ENCODE measurements at places on chromosomes 4 and X.

DNA sequence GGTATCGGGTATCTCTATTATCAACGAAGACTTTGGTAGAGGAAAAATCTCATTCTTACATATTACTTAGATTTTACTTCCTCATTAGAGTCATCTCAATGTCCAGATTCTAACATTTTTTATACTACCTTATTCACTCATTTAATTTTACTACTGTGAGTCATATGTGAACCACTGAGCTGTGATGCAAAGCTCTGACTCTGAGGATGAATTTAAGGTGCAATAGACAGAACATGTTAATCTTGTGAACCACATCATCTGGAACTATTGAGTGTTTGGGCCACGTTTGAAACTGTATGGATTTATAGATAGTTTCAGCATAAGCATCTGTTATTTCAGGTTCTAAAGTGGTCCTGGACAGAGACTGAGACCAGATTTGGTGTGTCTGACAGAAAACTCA lies 78.4 kb downstream of the PWWP3B start:
- no peak for DNase-seq

DNA sequence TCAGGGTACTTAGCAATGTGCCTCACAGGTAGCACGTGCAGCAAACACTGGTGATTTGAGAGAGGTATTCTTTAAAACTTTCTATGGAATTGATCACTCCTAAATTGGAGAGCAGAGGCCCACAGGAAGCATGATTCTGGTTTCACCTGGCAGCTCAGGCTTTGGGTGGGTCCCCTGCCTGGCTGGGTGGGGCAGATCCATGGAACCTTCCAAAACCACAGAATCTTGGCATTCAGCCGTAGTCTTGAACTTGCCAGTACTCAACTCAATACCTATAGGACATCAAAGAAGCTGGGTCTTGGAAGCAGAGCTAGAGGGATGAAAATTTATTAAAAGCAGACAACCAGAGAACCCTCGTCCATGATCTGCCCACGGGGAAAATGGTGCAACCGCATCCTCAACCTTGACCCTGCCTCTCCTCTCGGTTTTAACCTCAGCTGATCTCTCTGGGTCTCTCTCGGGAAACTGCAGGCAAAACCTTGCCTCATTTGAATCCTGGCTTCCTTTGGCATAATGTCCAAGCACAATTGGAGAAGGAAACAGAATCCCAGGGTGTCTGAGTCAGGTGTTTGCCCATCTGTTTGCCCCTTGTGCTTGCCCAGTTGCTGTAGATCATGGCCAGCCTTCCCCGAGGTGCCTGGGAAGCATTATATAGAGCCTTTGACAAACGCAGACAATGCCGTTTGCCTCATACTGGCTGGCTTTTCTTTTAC lies 22.9 kb downstream of the OTOP1 start:
- DNase-seq: no peak

- DNase-seq: no peak
Observed at GRCh38 chr4:1683261-1683735, 815 bp downstream of the FAM53A start.

GRCh38 chr4:170040031-170040680 lies 14.0 kb upstream of the MFAP3L start:
- DNase-seq: no peak

GRCh38 chr4:1987296-1987695 lies 21.5 kb downstream of the NELFA start:
- no peak for DNase-seq

DNA sequence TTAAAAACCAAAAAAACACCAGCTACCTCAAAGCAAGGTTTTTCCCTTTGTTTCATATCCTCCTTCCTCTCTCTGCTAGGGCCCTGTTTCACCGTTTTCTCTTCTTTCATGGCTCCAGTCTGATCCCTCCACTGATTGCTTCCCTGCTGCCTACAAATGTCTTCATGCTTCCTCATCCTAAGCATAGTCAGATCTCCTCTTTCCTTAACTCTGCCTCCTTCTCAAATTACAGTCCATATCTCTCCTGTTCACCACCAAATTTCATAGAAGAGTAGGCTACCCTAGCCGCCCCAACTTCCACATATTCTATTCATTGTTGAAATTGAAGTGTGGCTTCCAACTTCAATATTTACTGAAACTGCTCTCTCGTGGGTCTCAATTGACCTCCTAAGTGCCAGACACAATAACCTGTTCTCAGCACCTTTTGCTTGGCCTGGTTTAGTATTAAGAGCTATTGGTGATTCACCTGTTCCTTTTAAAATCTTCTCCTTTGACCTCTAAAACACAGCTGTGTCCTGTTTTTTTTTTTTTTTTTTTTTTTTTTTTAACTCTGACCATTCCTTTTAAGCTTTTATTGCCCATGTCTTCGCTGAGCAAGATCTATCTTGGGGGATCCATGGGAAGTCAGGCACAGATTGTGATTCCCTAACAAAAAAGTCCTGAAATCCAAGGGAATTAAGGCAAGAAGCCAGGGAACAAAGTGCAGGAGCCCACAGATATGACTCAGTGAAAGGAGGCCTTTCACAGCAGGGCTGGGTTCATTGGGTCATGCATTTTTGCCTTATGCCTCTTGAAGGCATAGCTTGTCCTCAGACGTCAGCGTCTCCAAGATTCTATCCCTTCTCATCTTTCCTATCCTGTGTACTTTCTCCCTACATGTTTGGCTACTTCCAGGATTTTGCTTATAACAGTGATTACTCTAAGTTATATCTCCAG lies 85.4 kb downstream of the RPS3A start:
- no peak for DNase-seq

DNA sequence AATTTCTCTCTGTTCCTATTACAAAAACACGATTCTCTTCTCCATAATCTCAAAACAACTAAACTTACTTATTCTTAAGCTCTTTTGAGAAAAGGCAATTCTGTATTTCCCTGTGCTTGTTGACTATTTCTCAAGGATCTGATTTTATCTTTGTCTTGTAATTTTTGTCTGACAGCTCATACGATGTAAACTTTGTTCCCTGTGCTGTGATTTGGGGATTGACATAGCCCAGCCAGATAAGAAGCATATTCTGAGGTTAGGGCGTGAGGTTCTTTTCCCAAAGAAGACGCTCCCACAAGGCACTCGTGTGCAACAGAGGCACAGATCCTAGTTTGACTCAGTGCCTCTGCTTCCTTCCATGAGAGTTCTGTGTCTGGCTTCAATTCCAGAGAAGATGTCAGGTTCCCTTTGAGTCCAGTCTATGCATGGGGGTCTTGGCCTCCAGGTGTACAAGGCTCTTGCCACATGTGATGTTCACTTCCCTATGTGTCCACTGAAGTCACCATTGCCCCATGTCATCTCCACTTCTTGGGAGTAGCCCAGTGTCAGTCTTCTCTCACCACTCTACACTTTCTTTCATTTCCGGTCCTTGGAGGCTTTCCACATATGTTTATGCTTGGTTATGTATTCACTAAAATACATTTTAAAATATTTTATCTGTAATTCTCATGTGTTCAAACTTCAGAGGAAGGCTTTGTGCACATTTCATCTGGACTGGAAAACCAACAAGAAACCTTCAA lies 94.8 kb downstream of the MID1 start:
- DNase-seq: no peak

GRCh38 chrX:113675278-113675677 lies 834.6 kb upstream of the AMOT start:
- no peak for DNase-seq

- no peak for DNase-seq
Observed at GRCh38 chrX:96715481-96715880, 30.8 kb downstream of the DIAPH2 start.

GRCh38 chrX:112830540-112830939 lies 10.1 kb downstream of the AMOT start:
- no peak for DNase-seq

GRCh38 chr4:2630556-2631273 lies 94.3 kb downstream of the FAM193A start:
- no peak for DNase-seq

- no peak for DNase-seq
Observed at GRCh38 chr4:173337463-173337862, 3.3 kb upstream of the HMGB2 start.

Data from endothelial cell (in vitro differentiated cells).